ENCODE measurements at places on chromosomes 7 and 10.

DNA sequence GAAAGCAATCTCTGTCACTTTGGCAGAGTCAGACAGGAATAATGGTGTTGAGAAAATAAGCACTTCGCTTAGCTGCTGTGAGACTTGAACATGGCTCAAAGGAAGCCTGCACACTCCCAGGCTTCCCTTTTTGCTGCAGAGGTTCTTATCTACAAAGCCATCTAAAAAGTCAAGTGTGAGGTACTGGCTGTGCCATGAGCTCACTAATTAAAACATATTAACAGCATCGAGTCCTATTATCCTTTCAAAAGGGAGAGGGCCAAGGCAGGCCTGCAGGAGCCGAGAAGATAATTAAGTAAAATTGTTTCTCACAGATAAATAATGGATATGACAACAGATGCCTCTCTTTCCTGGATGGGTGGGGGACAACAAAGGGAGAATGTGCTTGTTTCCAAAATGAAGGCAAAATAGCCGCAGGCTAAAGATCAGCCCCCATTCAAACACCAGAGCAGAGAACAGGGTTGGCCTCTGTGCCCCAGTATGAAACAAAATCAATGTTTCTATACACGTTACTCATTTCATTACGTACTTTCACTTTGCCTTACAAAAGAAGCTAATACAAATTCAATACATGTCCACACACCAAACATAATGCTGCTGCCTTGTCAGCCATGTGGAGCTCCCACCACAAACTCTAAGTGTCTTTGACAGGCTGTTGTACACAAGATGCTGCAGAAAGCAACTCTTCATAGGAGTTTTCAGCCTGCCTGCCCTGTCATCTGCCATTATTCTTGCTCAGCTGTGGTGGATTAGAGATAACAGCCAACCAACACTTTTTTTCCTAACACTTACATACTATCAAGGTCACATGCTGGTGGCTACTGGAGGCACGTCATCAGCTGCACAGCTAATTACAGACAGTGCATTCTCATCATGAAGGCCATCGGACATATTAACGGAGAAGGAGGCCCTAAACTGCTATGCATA lies 55.3 kb downstream of the ELAPOR2 start:
- DNase-seq = no peak

GRCh38 chr10:99531026-99531695 lies 1.6 kb upstream of the NKX2-3 start:
- no peak for DNase-seq

GRCh38 chr10:36670621-36671402 lies 454.6 kb upstream of the ANKRD30A start:
- DNase-seq = no peak

DNA sequence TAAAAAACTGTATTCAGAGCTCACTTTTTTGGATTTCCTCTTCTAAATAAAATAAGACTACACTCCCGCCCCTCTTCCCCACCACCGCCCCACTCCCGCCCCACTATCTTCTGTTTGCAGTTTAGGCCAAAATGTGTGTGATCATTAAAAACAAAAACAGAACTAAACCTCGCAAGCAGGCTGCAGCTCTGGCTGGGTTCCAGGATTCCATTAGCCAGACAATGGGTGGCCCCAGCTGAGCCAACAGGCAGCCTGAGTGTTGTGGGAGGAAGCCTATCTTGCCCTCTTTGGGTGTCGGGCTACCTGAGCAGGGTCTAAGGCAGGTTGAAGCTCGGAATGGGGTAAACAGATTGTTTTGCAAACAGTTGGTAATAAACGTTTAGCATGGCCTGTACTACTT lies 41.7 kb downstream of the ARL4A start:
- no peak for DNase-seq

- no peak for DNase-seq
Measured at GRCh38 chr7:42709284-42709683, 202.6 kb downstream of the C7orf25 start.

DNA sequence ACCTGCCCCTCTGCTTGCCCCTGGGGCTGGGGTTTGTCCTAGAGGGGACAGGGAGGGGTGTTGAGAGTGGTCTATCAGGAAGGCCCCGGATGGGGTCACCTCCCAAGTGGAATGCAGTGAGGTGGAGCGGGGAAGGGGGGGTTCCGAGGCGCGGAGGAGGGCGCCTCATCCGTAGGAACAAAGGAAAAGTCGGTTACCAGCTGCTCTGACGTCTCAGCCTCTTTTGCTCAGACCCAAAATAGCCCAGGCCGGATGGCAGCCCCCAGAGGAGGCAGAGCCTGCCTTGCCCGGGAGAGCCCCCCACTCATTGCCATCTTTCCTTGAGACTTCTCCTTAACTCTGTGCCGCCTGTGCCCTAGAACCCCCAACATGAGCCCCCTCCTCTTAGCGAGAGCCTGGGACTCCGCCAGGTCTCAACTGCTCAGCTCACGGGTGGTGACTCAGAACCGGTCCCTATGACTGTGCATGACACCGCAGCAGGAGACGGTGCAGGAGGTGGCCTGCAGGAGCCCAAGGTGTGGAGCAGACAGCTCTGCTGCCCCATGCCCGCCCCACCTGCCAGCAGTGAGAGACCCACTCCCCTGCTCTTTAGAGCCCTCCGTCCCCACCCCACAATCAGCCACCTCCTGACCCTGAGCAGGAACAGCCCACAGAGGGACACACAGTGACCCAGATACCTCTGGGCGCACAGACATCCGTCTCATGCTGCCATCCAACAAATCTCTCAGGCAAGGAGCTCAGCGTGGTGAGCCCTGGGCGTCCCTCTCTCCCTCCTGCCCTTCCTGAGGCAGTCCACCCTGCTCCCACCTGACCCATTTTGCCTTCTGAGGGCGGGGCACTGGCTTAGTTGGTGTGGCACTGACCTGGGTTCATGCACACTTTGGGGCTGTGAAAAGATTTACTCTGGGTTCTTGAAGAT lies 13.1 kb downstream of the STX1A start:
- DNase-seq = peak; percentile 74
